Stimulated activated CD4-positive, alpha-beta T cell treated with anti-CD3 and anti-CD28 coated beads, TNF-alpha, amount 100 ng/mL, for 1 hour (primary cell): ENCODE measurements at places on chromosomes 13 and 19.

DNA sequence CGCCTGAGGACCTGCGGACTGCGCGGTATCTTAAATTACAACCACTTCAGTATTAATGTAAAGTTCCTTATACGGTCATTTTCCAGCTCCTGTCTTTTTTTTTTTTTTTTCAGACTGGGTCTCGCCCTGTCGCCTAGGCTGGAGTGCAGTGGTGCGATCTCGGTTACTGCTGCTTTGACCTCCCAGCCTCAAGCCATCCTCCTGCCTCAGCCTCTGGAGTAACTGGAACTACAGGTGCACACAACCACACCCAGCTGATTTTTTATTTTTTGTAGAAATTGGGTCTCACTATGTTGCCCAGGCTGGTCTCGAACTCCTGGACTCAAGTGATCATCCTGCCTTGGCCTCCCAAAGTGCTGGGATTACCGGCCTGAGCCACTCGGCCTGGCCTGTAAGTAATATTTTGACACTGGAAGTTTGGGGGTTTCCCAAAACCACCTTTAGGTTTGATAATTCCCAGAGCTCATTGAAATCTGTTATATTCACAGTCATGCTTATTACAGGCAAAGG is 406 bp upstream of the EID2B start:
- DNase-seq: no peak

DNA sequence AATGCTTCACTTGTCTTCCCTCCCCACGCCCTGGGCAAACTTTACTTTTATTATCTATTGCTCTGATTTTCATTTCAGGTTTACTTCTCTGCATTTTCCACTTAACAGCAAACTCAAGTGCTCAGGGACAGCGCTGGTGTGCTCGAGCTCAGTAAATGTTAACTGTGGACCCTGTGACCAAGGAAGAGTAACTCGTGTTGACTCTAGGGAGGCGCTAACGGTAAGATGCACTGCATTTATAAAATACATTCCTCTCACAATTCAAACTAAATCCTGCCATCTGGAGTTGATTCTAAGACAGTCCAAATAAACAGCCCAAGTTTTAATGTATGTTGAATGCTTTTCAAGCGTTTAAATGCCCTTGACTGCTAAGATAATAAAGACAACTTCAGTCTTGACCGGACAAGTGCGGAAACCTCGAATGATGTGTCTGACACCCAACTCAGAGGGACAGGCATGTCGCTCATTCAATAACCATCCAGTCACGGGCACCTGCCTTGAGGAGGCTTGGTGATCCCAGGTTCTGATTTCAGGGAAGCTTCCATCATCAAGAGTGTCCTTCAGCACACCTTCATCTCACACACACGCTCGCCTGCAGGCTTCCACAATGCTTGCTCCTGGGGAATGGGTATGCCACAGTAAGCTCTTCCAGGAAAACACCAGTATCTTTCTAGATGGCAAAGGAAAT is 93.2 kb downstream of the STK24 start:
- DNase-seq: no peak

DNA sequence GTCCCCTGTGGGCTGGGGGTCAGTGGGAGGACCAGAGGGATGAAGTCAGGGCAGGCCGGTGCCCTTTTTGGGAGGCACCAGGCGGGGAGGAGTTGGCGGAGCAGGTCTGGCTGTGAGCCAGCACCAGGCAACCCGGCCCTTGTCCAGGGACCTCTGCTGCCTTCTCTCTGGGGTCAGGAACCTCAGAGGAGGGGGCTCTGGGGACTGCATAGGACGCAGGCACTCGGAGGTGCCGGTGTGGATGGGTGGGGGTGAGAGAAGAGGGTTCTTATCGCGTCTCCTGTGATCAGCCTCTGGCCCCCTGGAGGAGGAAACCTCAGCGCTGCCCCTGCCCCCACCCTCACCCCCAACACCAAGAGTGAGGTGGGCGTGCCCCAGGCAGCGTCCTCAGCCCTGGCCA is 16.5 kb downstream of the DPF1 start:
- no peak for DNase-seq

GRCh38 chr19:18849838-18850400 is 18.2 kb downstream of the UPF1 start:
- DNase-seq: no peak

GRCh38 chr13:67223024-67223423 is 7.1 kb downstream of the PCDH9 start:
- DNase-seq: no peak

- DNase-seq: no peak
These were observed 25.7 kb upstream of the PNMA8B start for GRCh38 chr19:46521241-46521868.

GRCh38 chr13:45747071-45747470 is 45.0 kb downstream of the CBY2 start:
- DNase-seq: no peak

DNA sequence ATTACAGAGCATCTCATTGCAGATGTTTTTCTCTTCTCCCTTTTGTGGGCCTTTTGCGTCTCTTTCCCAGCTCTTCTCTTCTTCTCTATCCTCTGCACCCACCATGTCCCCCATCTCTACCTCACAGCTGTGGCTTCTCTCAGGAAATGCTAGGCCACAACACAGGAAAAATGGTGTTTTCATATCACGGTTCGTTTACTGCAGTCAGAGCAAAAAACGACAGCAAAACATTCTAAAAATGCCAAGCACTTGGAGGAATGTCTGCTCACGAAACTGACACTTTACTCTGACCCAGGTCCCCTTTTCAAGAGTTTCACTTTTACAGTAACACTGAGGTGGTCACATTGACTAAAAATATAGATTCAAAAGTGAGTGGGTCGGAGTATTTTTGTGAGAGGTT is 152.2 kb downstream of the DCT start:
- DNase-seq: no peak

GRCh38 chr13:99809926-99810325 is 161.6 kb downstream of the ZIC5 start:
- DNase-seq: no peak

DNA sequence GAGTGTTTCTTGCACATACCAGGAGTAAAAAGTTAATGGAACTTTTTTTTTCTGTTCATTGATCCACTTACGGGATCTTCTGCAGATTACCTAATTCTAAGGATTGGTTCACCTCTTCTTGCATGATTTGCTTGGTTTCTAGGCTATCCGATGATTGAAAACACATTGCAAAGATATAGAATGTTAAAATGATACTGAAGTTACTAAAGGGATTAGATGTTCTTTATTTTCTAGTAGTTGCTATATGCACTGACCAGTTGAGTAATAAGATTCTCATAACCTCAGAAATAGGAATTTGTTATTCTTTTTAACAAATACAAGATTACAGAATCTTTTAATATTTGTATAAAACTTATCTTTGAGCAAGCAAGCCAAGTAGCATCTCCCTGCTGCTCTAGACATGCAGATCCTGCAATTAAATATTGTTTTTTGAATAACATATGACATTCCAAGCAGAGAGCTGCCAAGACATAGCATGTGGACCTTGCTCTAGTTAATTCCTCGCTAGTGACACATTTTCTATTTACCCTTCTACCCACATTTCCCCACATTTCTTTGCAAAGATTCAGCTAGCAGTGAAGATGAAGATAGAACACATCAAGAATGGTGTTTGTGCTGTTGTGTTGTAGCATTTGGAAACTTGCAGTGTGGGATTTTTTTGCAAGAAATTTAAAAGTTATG is 51.7 kb upstream of the RNF113B start:
- DNase-seq: no peak

- DNase-seq: no peak
These were observed 2.7 kb upstream of the INTS6 start for GRCh38 chr13:51455532-51455931.

DNA sequence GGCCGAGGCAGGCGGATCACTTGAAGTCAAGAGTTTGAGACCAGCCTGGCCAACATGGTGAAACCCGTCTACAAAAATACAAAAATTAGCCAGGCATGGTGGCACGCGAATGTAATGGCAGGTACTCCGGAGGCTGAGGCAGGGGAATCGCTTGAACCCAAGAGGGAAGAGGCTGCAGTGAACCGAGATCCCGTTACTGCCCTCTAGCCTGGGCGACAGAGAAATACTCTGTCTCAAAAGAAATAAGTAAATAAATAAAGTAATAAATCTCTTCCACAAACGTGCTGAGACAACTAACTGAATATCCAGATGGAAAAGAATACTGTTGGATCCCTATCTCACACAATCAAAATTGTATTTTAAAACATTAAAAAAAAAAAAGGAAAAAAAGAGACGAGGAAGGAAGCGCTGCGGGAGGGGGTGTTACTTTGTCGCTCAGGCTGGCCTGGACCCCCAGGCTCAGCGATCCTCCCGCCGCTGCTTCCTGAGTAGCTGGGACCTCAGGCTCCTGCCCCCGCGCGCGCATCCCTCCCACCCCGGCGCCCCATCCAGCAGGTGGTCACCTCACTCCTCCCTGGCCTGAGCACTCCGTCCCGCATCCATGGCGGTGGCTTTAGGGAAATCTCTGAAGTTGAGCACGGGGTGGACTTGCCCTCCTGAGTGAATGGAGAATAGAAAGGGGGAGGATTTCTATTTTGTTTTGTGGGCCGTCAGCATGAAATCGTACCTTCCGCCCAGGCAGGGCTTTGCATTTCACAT is 628 bp upstream of the ZNF813 start:
- DNase-seq: no peak

DNA sequence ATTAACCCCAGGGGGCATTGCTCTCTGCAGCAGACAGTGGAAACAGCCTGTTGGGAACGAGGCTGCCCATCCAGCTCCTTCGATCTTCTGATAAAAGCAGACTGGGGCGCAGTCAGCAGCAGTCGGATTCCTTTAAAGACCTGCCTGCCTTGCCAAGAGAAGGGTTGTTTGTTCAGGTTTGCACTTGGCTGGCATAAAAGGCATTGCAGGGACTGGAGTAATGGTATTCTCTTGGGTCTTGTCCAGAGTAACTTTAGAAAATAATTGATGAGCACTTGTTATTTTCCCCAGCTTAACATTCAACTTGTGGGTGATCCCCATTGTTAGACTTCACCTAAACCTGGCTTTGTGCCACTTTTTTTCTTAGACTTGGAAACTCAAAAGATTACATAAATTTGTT is 67.3 kb upstream of the SLC10A2 start:
- DNase-seq: no peak

GRCh38 chr13:21176982-21177284 is 475 bp downstream of the MRPL57 start:
- DNase-seq: peak; percentile 2

- DNase-seq: no peak
These were observed 5.2 kb upstream of the STK24 start for GRCh38 chr13:98581971-98582702.

GRCh38 chr13:79775830-79776229 is 294.9 kb downstream of the NDFIP2 start:
- no peak for DNase-seq

- DNase-seq: no peak
These were observed 32.2 kb downstream of the MTRF1 start for GRCh38 chr13:41231025-41231677.

- DNase-seq: no peak
These were observed 11.1 kb downstream of the MAB21L1 start for GRCh38 chr13:35465371-35465770.

DNA sequence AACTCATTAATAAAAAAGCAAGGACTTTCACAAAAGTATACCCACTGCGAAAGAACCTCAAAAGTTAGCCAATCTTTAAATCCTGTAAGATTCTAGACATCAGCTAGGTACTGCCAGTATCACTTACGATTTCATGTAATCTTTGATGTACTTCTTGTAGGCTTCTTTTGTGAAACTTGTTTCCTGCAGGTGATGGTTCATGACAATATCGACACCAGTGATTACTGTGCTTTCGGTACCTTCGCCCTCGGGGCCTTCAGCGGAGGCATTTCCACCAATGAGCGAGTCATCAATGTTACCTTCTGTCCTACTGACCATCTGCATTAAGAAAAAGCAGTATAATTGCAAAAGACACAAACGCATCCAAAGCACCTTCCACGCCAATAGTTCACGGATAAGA is 1.1 kb downstream of the TPT1 start:
- no peak for DNase-seq

GRCh38 chr13:98549006-98549727 is 27.7 kb downstream of the STK24 start:
- DNase-seq: no peak

GRCh38 chr13:27926644-27927434 is 7.0 kb downstream of the PDX1 start:
- no peak for DNase-seq

DNA sequence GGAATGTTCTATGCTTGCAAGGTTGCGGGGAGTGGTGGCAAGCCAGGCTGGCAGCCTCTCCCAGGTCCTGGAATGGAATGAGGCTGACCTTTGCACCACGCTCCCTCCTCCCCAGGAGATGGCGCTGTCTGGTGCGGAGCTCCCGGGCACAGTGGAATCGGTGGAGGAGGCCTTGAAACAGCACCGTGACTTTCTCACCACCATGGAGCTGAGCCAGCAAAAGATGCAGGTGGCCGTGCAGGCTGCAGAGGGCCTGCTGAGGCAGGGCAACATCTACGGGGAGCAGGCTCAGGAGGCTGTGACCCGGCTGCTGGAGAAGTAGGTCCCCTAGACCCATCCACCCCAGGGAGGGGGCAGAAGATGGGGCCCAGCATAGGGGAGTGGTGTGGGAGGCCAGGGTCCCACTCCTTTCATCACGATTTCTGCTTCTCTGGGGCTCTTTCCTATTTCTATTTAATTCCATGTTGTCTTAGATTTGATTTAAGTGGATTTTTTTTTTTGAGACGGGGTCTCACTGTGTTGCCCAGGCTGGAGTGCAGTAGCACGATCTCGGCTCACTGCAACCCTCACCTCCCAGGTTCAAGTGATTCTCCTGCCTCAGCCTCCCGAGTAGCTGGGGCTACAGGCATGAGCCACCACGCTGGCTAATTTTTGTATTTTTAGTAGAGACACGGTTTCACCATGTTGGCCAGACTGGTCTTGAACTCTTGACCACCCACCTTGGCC is 53.2 kb upstream of the SHKBP1 start:
- peak; percentile 12 for DNase-seq

DNA sequence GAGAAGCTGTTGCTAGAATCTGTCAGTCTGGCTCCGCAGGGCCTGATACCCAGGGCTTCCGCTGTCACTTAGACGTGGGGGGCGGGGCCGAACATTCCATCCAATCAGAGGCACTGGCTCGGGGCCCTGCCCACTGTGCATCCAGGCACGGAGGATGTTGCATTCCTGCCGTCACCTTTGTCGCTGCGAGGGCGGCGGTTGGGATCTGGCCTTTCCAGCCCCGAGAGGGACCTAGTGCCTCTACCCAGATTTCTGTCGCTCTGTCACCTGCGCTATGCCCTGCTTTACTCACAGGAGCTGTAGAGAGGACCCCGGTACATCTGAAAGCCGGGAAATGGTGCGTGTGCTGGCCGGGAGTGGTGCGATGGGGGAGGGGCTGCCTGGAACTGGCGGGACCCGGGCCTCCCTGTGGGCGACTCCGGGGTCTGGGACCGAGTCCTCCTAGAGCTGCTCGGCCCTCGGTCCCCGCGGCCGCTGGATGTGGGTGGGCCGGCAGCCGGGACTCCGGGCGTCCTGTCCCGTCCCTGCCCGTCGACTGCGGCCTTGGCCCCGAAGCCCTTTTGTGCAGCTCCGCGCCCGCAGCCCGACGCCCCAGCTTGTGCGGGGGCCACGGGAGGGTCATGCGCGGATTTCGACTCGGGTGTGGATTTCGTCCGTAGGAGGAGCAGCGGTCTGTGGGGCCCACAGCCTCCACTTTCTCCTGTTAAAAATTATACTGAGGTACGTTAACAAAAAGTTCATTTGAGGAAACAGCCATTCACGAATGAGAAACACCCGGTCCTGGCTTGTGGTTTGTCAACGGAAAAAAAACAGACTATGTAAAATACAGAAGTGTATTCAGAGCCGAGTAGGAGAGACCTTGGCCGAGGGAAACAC is at the start of gene ZNF439:
Gene ZNF439, plus strand, starts transcription at position 133 of the 876 bp plus-strand sequence. Its CDS starts 142 bp downstream, at position 275.
- peak; percentile 63 for DNase-seq

GRCh38 chr13:52112591-52112990 is 16.3 kb downstream of the NEK5 start:
- no peak for DNase-seq

GRCh38 chr19:54099190-54099902 is 1.3 kb downstream of the OSCAR start:
- no peak for DNase-seq
